ENCODE measurements at places on chromosomes 7 and 10. TPM values are rescaled to one million over a fixed set of nuclear protein-coding genes. Genes with fewer than 3 reads are reported as not detected.

CREB5 gene
- total RNA-seq: 10.2 TPM

LRRD1 gene
- not detected for total RNA-seq

MINDY3 gene
- 24.2 TPM for total RNA-seq

OGDHL gene
- total RNA-seq: 0.45 TPM

CLCN1 gene
- not detected for total RNA-seq

MINDY4 gene
- total RNA-seq: 6.3 TPM

NEUROD6 gene
- not detected for total RNA-seq

CALN1 gene
- not detected for total RNA-seq

FKBP9 gene
- 335 TPM for total RNA-seq

PCLO gene
- total RNA-seq: 1.3 TPM

RAMP3 gene
- not detected for total RNA-seq

NCAPG2 gene
- 13.0 TPM for total RNA-seq

FGL2 gene
- 0.19 TPM for total RNA-seq

DNAAF5 gene
- 16.6 TPM for total RNA-seq

ASZ1 gene
- not detected for total RNA-seq

FXYD4 gene
- total RNA-seq: not detected

CFAP70 gene
- 1.4 TPM for total RNA-seq

C10orf71 gene
- not detected for total RNA-seq

HOXA3 gene
- 9.3 TPM for total RNA-seq

DNMBP gene
- 11.7 TPM for total RNA-seq

GHRHR gene
- not detected for total RNA-seq

PKD2L1 gene
- not detected for total RNA-seq

GPC2 gene
- total RNA-seq: 6.2 TPM

PTPN20 gene
- not detected for total RNA-seq

CTTNBP2 gene
- total RNA-seq: 2.9 TPM

CPA2 gene
- total RNA-seq: not detected

ADAM8 gene
- total RNA-seq: 2.3 TPM

GNGT1 gene
- not detected for total RNA-seq

CEP55 gene
- total RNA-seq: 9.3 TPM

SHH gene
- total RNA-seq: not detected

NEUROG3 gene
- total RNA-seq: not detected

ETV1 gene
- total RNA-seq: 4.5 TPM

NKX1-2 gene
- not detected for total RNA-seq

TUBAL3 gene
- not detected for total RNA-seq

PPP1R9A gene
- total RNA-seq: 4.1 TPM

CHST3 gene
- 65.4 TPM for total RNA-seq

SUN3 gene
- total RNA-seq: not detected

HIPK2 gene
- total RNA-seq: 75.6 TPM

STEAP1 gene
- total RNA-seq: 0.31 TPM

GCK gene
- total RNA-seq: 0.44 TPM

MMRN2 gene
- 0.40 TPM for total RNA-seq

ASB15 gene
- total RNA-seq: not detected

HOXA4 gene
- not detected for total RNA-seq

OR6B1 gene
- not detected for total RNA-seq

SPDYE5 gene
- not detected for total RNA-seq

TET1 gene
- 9.9 TPM for total RNA-seq

CCDC7 gene
- 10.2 TPM for total RNA-seq

SCIN gene
- total RNA-seq: 0.65 TPM

CALHM3 gene
- not detected for total RNA-seq

OR2A42 gene
- 0.12 TPM for total RNA-seq

ADRA2A gene
- 0.17 TPM for total RNA-seq

Measured in chondrocyte (in vitro differentiated cells).